CD4-positive, alpha-beta T cell (primary cell): ENCODE measurements at places on chromosomes 4 and X. TPM values are rescaled to one million over a fixed set of nuclear protein-coding genes. Genes with fewer than 3 reads are reported as not detected.

- no peak overlapping the region for H3K27ac ChIP-seq
- DNase-seq = no peak
- H3K4me1 ChIP-seq = no peaks in the 10 kb centered on the region
Measured at GRCh38 chrX:18897611-18898010, 86.3 kb downstream of the PHKA2 start.

NUP62CL gene
- total RNA-seq = 0.74 TPM

MAGEA6 gene
- total RNA-seq = not detected

DNA sequence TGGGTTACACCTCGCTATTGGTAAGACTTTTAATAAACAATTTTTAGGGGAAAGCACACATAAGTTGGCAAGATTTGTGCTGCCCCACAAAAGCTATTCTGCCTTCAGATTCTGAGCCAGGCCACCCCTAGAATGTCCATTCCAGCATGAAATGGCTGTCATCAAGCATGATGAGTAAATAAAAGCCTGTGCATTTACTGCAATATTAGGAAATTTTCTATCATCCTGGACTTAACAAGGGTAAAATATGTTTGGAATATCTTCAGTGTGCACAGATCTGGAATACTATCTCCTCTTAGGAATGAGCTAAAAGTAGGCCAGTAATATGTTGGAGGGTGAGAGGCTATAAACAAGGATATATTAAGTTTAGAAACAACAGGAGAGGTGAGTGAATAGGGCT lies 510.9 kb downstream of the ANKRD50 start:
- no peaks in the 10 kb centered on the region for H3K36me3 ChIP-seq
- no peak overlapping the region for H3K27ac ChIP-seq
- H3K4me3 ChIP-seq = no peak overlapping the region
- no peaks in the 10 kb centered on the region for H3K4me1 ChIP-seq

DNA sequence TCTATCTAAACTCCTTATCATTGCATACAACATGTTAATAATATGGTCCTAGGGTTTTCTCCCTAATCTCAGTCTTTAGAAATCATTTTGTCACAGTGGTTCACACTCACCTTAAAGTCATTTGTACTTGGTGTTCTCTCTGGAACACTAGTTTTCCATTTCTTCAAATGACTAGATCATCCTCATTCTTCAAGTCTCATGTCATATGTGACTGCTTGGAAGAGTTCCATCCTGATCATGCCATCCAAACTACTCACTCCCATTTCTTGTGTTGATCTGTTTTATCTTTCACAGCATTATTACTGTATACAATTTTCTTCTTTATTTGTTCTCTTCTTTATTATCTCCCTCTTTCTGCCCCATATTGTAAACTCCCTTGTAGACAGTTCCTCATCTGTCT lies 66.5 kb downstream of the HTR2C start:
- no peaks in the 10 kb centered on the region for H3K36me3 ChIP-seq
- H3K27me3 ChIP-seq = no peaks in the 10 kb centered on the region
- no peak overlapping the region for H3K4me3 ChIP-seq
- H3K4me1 ChIP-seq = no peaks in the 10 kb centered on the region
